ENCODE measurements at places on chromosomes 11 and 22.

- peak; percentile 65 for DNase-seq
These were observed 5.3 kb downstream of the PPM1F start for GRCh38 chr22:21947040-21948014.

GRCh38 chr11:113181094-113181493 is 133.3 kb upstream of the TTC12 start:
- no peak for DNase-seq

GRCh38 chr22:44392446-44392921 is 79.7 kb upstream of the SHISAL1 start:
- DNase-seq = no peak

DNA sequence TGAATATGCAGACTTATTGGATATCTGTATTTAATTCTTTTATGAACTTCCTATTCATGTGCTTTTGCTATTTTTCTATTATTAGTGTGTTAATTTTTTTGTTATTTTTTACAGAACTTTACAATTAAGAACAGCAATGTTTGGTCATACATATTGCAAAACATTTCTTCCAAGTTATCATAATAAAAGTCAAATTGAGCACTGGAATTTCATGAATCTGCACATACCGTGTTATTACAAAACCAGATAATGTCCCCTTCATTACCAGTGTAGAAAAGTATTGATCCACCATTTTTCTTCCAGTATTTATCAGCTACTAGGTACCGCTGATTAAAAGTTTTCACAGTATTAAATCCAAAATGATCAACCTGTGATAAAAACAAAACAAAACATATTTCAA is 40.5 kb downstream of the PRCP start:
- peak; percentile 42 for DNase-seq

- peak; percentile 38 for DNase-seq
These were observed 449.3 kb downstream of the OPCML start for GRCh38 chr11:133082841-133083488.

GRCh38 chr11:112211536-112211935 is 14.7 kb upstream of the PTS start:
- DNase-seq = no peak

DNA sequence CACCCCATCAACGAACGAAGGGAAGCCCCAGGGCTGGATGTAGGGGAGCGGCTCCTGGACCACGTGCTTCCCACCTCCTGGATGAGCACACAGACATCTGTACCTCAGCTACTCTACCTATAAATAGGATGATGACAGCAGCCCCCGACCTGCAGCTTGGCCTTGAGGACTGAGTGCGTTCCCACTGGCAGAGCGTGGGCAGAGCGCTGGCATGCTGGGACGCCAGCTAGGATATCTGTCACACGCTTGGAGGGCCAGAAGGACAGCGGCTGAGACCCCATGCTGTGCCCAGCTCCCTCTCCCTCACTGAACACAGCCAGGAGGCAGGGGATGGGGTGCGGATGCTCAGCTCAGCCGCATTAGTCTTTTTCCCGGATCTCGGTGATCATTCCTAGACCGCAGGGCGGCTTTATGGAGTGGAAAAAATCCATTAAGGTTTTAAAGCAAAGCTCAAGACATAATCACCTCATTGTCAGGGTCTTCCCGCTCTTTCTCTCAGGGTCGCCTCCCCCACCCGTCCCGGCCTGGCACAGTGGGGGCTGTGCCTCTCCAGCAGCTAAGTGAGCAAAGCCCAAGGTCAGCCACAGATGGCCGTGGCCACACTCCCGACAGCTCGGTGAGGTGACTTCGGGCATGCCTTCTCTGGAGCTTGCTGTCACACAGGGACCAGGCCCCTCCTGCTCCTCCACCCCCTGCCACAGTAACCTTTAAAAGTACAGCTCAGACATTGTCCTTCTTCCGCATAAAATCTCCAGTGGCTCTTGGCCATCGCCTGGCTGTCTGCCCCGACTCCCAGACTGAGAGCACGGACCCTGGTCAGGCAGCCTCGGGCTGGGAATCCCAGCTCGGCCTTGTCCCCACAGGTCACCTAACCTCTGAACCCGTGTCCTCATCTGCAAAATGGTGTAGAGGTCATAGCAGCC is 69.6 kb upstream of the SHISAL1 start:
- DNase-seq = no peak

DNA sequence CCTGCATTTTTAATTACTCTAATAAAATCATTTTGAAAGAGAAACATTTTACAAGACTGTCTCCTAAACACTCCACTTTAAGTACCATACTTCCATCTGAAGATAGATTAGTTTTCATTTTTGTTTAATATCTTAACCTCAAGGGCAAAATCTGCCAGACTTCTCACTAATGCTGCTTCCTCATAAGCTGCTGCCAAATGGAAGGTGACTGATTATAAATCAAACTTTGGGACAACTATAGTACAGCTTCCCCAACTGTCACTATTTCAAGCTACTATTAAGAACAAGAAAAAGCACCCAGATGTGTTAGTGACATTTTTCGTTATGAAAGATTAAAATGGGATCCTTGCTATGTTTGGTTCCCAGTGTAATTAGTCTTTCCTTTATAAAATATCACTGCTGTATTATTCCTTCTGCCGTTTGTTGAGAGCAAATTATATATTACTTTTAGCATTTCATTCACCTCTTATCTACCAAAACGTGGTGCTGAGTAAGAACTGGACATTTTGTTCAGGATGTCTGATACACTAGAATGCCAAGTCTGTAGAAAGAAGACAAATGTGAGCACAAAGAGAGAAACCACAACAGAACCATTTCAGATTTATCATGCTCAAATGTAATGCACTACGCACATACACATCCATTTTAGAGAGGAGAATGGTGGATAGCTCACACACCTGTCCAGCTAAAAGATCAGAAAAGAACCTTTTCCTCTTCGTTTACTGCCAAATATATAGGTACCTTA is 312.2 kb upstream of the C11orf87 start:
- DNase-seq = peak; percentile 11

- no peak for DNase-seq
These were observed 1620.9 kb downstream of the FAM181B start for GRCh38 chr11:81112718-81113117.

- DNase-seq = no peak
These were observed 263.0 kb upstream of the CADM1 start for GRCh38 chr11:115767047-115767802.

GRCh38 chr11:121352251-121352891 is 59.8 kb downstream of the SC5D start:
- DNase-seq = no peak

DNA sequence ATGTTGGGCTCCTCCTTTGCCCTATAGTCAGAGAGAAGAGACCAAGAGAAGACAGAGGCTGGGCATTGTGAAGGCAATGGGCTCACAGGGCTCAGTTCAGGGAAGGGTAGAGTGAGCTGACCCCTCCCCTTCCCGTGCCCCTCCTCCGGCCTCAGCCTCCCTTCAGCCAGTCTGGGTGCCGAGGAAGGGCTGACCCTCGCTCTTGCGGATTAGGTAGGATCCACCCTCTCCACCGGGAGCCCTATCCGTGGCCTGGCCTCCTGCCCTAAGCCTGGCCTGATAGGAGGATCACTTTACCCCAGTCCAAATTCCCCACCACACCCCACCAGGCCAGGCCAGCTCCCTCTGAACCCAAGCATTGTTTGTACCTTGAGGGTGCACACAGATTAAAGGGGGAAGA is 1.8 kb upstream of the PPP1R14B start:
- DNase-seq = no peak

DNA sequence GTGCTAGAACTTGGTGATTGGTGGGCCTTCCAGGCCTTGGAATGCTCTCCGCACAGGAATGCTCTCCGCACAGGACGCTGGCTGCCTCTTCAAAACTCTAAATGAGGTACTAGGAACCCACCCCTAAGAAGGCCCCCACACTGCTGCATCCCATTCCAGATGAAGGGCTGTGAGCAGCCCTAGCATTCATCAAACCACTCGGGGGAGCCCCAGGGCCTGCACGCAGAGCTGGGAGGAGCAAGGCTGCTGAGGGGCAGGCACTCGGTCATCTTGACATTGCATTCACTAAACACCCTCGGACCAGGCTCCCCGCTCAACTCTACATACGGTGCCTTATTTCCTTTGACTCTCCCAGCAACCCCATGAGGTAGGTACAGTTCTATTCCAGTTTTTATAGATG is 49.2 kb upstream of the EMID1 start:
- DNase-seq = peak; percentile 6

DNA sequence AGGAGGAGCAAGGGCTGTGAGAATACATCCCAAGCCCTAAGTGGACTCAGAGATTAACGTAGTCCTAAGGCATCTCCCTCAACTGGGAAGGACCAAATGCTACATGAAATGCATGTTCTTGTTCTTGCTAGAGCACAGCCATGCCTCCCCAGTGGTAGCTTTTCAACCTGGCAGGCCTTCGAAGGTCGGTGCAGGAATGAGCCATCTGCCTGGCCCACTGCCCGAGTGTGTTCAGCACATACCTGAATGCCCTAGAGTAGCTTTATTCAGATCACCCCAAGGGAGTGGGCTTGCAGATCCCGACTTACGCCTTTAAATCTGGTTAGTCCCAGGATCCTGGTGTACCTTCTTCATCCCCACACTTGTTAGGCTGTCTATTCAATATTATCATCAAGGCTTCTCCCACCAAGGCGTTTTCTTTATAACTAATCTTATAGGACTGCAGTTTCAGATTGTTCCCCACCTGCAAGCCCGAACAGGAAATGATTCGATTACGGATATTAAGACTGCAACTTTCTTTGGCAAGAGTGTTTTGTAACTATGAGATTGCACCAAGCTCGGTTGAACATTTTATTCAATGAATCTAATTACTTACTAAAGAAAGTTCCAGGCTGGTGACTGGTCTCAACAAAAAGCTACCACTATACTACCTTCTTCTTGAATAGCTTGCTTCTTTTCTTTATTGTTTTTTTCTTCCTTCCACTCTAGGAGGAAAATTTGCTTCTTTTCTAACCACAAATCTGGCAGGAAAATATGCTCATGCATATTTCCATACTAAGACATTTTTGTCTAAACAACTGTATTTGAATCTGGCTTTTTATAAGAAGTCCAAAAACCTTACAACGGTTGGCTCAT is 115.6 kb downstream of the SGSM3 start:
- peak; percentile 44 for DNase-seq

- DNase-seq = no peak
These were observed 367.6 kb downstream of the TBC1D22A start for GRCh38 chr22:47129902-47130635.

DNA sequence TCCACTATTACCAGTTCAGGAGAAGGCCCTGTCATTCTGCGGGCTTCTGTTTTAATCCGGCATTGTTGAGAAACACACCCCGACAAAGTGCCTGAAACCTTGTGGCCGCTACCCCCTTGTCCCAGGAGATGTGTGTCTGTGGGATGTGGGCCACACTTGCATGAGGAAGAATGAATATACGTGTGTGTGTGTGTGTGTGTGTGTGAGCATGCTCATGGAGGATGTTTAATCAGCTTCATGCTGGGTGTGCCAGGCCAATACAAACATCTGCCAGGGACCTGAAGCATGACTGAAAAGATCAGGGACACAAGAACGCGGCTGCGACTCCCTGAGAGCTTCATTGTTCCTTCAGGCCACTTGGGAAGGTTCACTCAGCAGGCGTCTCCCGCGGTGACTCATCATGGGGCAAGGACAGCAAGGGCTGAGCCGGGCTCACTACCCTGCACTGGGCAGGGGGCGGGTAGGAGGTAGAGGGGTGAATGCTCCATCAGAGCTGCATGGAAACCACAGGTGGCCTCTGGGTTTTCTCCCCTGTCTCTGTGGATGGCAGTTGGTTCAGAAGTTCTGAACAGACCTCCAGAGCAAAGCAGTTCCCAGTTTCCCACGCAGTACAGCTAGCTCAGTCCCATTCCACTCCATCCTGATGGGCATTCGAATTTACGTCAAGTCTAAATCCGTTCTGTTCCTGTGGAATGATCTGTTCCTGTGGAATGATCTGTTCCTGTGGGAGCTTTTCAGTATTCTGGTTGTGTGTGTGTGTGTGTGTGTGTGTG is 7.0 kb upstream of the MALAT1 start:
- DNase-seq = peak; percentile 95

GRCh38 chr22:31393893-31394292 is 5.5 kb upstream of the DRG1 start:
- DNase-seq = no peak

- DNase-seq = no peak
These were observed 360.3 kb upstream of the PDGFD start for GRCh38 chr11:104524254-104524653.

- peak; percentile 14 for DNase-seq
These were observed 101.0 kb upstream of the SORL1-AS1 start for GRCh38 chr11:121553806-121554205.

- no peak for DNase-seq
These were observed 6.7 kb downstream of the HDHD5 start for GRCh38 chr22:17152340-17152739.

GRCh38 chr11:8527939-8528338 is 66.1 kb downstream of the STK33 start:
- DNase-seq = no peak

GRCh38 chr11:112100462-112100861 is 13.8 kb downstream of the SDHD start:
- DNase-seq = no peak

GRCh38 chr22:17953147-17953546 is 71.2 kb downstream of the MICAL3 start:
- DNase-seq = no peak

- DNase-seq = no peak
These were observed 925.1 kb upstream of the TENM4 start for GRCh38 chr11:80365980-80366379.

GRCh38 chr22:43207386-43207785 is 20.5 kb upstream of the TTLL12 start:
- no peak for DNase-seq

DNA sequence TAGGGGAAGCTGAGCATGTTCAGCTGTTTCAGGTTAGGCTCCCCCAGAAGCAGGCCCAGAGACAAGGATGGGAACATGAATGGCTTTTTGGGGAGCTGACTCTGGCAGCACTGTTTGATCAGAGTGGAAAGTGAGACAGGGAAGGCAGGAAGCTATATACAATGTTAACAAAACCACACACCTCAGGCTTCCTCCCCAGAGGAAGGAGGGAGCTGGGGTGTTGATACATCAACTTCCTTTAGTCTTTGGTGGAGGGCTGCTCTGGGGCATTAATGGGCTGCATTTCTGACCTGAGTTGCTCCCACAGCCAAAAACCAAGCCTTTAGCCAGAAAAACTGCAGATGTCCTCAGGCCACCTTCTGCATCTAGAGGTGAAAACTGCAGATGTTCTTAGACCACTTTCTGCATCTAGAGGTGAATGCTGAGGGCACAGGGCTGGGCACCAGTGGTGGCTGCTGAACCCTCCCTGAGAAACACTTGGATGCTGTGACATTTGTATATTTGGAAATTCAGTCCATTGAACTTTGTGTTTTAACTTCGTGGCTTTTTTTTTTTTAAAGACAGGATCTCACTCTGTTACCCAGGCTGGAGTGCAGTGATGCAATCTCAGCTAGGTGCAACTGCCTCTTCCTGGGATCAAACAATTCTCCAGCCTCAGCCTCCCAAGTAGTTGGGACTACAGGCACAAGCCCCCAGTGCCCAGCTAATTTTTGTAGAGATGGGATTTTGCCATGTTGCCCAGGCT is 49.9 kb downstream of the KIAA1671 start:
- no peak for DNase-seq

GRCh38 chr11:111586388-111586831 is 15.8 kb upstream of the SIK2 start:
- peak; percentile 72 for DNase-seq

GRCh38 chr11:63999349-64000025 is 13.2 kb downstream of the OTUB1 start:
- DNase-seq = peak; percentile 26

Data from fibroblast of pulmonary artery (primary cell).